ENCODE measurements at places on chromosomes 6 and 20.

DNA sequence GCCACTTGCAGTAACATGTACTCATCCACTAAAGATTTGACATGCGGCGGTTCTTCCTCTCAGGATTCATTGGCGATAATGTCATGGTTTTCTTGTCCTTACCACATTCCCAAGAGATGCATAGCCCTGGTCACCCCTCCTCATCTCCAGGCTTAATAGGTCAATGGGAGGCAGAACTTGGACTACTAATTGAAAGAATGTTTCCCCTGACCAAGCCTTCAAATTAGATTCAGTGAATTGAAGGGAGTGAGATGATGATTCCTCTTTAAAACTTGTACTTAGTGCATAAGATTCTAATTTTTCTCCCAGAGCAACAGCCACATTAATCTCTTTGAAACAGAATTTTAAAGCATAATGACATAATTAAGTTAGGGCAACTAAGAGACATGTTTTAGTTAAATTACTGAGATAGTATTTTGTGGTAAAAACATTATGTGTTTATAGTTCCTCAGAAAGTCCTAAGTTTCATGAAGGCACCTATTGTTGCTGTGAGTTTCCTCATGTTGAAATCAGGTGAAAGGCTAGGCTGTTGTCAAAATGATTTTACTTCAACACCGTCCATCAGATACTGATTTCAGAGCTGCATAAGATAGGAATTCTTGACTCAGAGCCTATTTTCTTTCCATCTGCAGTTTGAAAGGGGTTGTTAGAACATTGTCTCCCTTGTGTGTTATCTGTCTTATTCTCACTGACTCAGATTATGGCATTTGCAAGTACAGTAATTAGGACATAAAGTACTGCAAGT is 48.5 kb downstream of the STK4 start:
- DNase-seq, result peak; percentile 93

DNA sequence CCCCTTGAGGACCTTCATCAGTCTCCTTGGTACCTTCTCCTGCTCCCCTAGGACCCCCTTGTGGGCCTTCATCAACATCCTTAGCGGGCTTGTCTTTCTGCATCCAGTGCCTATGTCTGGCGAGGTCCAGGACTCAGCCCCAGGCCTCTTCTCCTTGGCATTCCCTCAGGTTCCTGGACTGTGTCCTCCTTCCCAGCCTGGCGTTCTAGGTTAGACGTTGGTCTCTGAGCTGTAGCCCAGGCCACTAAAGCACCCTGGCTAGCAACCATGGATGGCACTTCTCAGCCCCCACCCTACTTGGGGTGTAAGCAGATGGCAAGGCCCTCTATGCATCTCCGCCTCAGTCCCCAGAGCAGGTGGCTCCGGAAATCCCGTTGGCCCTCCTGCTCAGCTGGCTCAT is 51.5 kb upstream of the NNAT start:
- DNase-seq, result no peak

GRCh38 chr6:3533981-3534380 is 77.1 kb upstream of the SLC22A23 start:
- DNase-seq, result no peak

DNA sequence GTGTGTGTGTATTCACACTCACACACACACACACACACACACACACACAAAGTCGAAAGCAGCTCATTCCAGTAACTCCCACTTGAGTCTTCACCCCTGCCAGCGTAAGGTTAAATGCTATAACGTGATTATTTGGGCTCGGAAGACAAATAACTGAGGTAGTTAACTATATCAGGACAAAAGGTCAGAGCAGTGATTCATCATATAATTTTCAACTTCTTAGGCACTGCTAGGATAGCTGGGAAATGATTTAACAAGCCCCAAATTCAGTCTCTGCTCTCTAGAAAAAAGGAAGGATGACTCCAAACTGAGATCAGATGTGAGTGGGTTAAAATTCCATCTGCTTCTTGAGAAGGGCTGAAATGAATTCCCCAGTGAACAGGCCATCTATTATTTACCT is 30.7 kb downstream of the HDGFL1 start:
- peak; percentile 21 for DNase-seq

DNA sequence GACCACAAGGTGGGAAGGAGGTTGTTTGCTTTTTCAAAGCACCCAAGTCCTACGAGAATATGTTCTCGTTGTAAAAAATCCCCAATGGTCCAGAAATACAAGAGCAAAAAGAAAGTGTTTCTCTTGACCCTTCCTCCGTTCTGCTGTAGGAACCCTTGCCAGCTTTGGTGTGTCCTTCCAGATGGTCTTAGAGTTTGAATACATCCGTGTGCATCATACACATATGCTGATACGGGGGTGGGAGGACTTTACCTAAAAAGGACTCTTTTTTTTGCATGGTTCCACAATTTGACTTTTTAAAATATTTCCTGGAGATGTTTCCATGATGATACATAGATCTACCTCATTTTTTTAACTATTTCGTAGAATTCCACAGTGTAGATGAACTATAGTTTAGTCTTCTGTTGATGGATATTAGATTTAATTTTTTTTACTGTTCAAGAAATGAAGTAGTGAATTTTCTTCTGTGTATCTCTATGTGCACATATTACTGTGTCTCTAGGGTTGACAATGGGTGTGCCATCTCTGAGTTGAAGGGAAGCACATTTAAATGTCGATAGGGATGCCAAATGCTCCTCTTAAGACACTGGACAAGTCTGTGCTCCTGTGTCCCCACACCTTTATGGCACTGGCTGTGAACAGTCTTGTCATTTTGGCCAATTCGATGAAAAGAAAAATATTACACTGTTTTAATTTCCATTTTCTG is 182.1 kb upstream of the SNX9 start:
- DNase-seq, result peak; percentile 24

DNA sequence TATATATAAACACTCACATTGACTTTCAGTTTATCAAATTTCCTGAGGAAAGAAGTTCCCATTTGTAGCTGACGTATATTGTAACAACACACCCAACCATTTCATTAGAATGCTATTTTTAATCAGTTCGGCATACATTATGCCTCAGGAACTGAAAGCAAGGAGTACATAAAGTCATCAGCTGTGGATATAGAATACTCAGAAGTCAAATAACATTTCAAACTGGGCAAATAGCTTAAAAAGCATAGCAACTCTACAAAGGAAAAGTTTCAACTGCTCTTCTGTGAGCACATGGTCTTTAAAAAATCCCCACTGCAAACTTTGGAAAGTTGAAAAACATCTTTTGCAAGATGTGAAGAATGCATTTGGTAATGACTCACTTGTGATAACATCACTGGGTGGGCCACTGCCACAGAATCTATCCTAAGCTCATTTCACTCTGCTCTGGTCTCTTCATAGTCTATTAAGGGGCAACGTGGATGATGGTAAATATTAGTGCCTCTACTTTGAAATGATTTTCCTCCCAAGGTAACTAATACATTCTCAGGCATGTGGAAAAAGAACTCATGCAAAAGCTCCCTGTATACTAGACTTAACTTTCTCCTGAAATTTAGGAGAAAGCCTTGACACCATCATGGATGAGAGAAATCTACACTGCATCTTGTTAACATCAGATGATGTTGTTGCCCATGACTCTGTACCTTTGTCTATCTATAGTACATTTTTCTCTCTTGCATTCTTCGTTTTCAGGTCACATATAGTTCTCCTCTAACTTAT is 49.2 kb downstream of the FYN start:
- peak; percentile 87 for DNase-seq

DNA sequence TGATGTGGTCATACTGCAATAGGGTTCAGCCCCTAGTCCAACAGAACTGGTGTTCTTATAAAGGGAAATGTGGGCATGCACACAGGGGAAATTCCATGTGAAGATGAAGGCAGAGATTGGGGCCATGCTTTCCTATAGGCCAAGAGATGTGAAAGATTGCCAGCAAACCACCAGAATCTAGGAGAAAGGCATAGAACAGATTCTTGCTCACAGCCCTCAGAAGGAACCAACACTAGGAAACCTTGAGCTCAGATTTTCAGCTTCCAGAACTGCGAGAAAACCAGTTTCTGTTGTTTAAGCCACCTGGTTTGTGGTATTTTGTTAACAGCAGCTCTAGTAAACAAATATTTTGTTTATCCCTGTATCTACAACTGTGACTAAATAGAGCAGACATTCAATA is 197.6 kb upstream of the CITED2 start:
- DNase-seq, result no peak
